ENCODE measurements at places on chromosomes 1 and 21. TPM values are rescaled to one million over a fixed set of nuclear protein-coding genes. Genes with fewer than 3 reads are reported as not detected.
A peak's percentile ranks its signal among the peaks of the same experiment; 100 is the strongest.

- DNase-seq, result peak; percentile 68
- no peaks in the 10 kb centered on the region for H3K36me3 ChIP-seq
- no peaks in the 10 kb centered on the region for H3K4me1 ChIP-seq
- H3K4me3 ChIP-seq, result no peak overlapping the region
- no peak overlapping the region for H3K27ac ChIP-seq
These were observed 120.9 kb downstream of the KCNN3 start for GRCh38 chr1:154749078-154749760.

DNA sequence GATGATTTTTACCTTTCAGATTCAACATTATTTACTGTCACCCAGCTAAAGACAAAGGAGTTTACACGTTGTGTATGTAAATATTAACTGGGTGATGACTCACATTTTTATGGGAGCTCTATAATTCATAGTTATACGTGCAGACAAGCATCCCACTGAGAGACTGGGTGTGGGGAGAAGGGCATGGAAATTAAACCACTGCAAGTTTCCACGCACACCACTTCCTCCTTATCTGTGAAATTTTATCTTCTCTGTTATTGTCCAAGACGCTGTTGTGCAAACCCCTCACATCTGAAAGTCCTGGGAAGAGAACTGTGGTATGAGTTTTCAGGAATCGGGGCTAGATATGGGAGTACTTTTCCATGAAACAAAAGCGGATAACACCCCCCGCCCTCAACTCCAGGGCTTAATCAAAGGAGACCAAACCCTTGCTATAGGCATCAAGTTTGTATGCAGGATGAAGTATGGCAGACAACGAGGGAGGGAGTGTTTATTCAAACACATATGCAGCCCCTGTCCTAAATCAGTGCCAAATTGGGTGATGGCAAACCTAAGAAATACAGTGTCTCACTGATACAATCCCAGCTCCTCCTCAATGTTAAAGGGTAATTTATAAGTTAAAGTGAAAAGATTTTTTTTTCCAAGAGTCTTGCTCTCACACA lies 23.3 kb upstream of the DPT start:
- no peaks in the 10 kb centered on the region for H3K36me3 ChIP-seq
- peak; percentile 20 for DNase-seq
- H3K4me1 ChIP-seq, result peaks cover 34% of the 10 kb centered on the region
- H3K4me3 ChIP-seq, result peak overlapping the region; percentile 33

- H3K36me3 ChIP-seq, result no peaks in the 10 kb centered on the region
- H3K4me1 ChIP-seq, result peaks cover 34% of the 10 kb centered on the region
- peaks cover 52% of the 10 kb centered on the region for H3K27me3 ChIP-seq
- no peak for DNase-seq
- no peak overlapping the region for H3K27ac ChIP-seq
These were observed 10.5 kb upstream of the RPTN start for GRCh38 chr1:152169366-152170025.

- H3K36me3 ChIP-seq, result peaks cover 5% of the 10 kb centered on the region
- H3K27ac ChIP-seq, result no peak overlapping the region
- H3K4me1 ChIP-seq, result peaks cover 17% of the 10 kb centered on the region
- H3K27me3 ChIP-seq, result no peaks in the 10 kb centered on the region
- peak; percentile 10 for DNase-seq
These were observed 14.1 kb downstream of the TTC3 start for GRCh38 chr21:37087188-37087587.

- H3K4me1 ChIP-seq, result peaks cover 20% of the 10 kb centered on the region
- no peak overlapping the region for H3K27ac ChIP-seq
- H3K4me3 ChIP-seq, result no peak overlapping the region
- DNase-seq, result no peak
- H3K27me3 ChIP-seq, result no peaks in the 10 kb centered on the region
These were observed 385.4 kb downstream of the DISC1 start for GRCh38 chr1:232011961-232012360.

DNA sequence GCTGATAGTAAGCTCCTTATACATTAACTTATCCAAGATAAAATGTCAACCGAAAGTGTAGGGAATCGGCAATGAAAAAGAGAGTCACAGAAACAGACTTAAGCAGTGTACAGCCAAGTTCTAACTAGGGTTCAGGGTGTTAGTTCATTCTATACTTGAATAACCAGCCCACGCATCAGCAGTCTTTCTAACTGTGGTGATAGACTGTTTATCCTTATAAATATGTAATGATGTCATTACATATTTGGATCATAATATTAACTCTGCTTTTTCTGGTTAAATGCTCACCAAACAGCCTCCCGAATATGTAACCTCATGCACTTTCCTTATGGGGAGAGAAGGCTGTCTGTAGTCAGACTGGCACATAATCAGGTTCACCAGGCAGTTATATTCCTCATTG lies 11.0 kb downstream of the HMCN1 start:
- H3K36me3 ChIP-seq, result no peaks in the 10 kb centered on the region
- H3K4me1 ChIP-seq, result no peaks in the 10 kb centered on the region
- H3K27me3 ChIP-seq, result peaks cover 9% of the 10 kb centered on the region
- H3K27ac ChIP-seq, result no peak overlapping the region
- no peak for DNase-seq

- H3K4me1 ChIP-seq, result no peaks in the 10 kb centered on the region
- H3K27ac ChIP-seq, result no peak overlapping the region
- H3K4me3 ChIP-seq, result no peak overlapping the region
- H3K36me3 ChIP-seq, result no peaks in the 10 kb centered on the region
These were observed 71.0 kb downstream of the SSBP3 start for GRCh38 chr1:54335011-54335754.

GRCh38 chr1:192707978-192708547 lies 72.1 kb downstream of the RGS13 start:
- DNase-seq, result no peak
- no peak overlapping the region for H3K4me3 ChIP-seq
- H3K36me3 ChIP-seq, result no peaks in the 10 kb centered on the region

GRCh38 chr1:116768416-116769103 lies 14.3 kb downstream of the CD2 start:
- no peak overlapping the region for H3K27ac ChIP-seq
- H3K27me3 ChIP-seq, result no peaks in the 10 kb centered on the region
- no peaks in the 10 kb centered on the region for H3K36me3 ChIP-seq
- H3K4me1 ChIP-seq, result no peaks in the 10 kb centered on the region
- H3K4me3 ChIP-seq, result no peak overlapping the region
- DNase-seq, result no peak

GRCh38 chr1:64616039-64616438 lies 128.8 kb upstream of the RAVER2 start:
- H3K27ac ChIP-seq, result no peak overlapping the region
- DNase-seq, result no peak
- no peaks in the 10 kb centered on the region for H3K27me3 ChIP-seq
- H3K4me1 ChIP-seq, result no peaks in the 10 kb centered on the region

DNA sequence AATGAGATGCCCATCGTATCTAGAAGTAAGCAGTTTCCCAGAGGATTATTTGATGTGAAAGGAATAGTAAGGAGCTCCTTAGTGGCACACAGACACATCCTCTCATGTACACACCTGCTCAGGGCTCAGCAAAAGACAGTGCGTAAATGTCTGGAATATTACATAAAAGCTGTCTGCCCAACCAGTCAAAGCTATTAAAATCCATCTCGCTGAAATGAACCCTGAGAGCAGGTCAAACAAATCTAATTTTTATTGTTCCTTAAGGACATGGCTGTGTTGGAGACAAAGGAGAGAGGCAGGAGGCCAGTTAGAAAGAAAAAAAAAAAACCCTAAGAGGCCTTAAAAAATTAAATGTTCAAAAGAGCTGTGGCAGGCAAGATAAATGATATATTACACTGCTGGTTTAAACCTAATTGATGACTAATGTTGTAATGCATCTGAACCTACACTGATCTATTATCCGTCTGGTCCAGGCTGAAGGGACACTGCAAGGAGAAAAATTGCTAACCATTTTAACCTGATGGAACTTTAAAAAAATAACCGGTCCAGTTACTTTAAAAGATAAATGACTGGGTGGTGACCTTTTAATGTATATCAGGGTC lies 58.5 kb upstream of the FGGY start:
- H3K4me3 ChIP-seq, result no peak overlapping the region
- no peaks in the 10 kb centered on the region for H3K36me3 ChIP-seq
- DNase-seq, result no peak
- no peaks in the 10 kb centered on the region for H3K27me3 ChIP-seq
- H3K4me1 ChIP-seq, result no peaks in the 10 kb centered on the region

The CDCP2 gene
- not detected for total RNA-seq

GRCh38 chr1:78348496-78349284 lies 142.1 kb upstream of the PTGFR start:
- no peaks in the 10 kb centered on the region for H3K36me3 ChIP-seq
- no peak for DNase-seq
- no peaks in the 10 kb centered on the region for H3K27me3 ChIP-seq
- no peak overlapping the region for H3K4me3 ChIP-seq
- H3K27ac ChIP-seq, result no peak overlapping the region

- no peaks in the 10 kb centered on the region for H3K27me3 ChIP-seq
- no peak overlapping the region for H3K4me3 ChIP-seq
- no peaks in the 10 kb centered on the region for H3K36me3 ChIP-seq
- H3K27ac ChIP-seq, result no peak overlapping the region
- DNase-seq, result no peak
- peaks cover 12% of the 10 kb centered on the region for H3K4me1 ChIP-seq
These were observed 120.9 kb downstream of the EDEM3 start for GRCh38 chr1:184633785-184634184.

The CFAP57 gene
- total RNA-seq, result 0.56 TPM

- no peak for DNase-seq
- no peak overlapping the region for H3K4me3 ChIP-seq
- H3K27ac ChIP-seq, result no peak overlapping the region
- peaks cover 6% of the 10 kb centered on the region for H3K27me3 ChIP-seq
These were observed 6.3 kb upstream of the CTTNBP2NL start for GRCh38 chr1:112389689-112390088.
